RWPE2 (cell line): ENCODE measurements at places on chromosomes 7 and 10.

GRCh38 chr10:12500381-12501303 is 151.3 kb downstream of the CAMK1D start:
- DNase-seq: no peak
- no peak overlapping the region for H3K4me3 ChIP-seq
- no peaks in the 10 kb centered on the region for H3K27me3 ChIP-seq
- H3K27ac ChIP-seq: no peak overlapping the region

DNA sequence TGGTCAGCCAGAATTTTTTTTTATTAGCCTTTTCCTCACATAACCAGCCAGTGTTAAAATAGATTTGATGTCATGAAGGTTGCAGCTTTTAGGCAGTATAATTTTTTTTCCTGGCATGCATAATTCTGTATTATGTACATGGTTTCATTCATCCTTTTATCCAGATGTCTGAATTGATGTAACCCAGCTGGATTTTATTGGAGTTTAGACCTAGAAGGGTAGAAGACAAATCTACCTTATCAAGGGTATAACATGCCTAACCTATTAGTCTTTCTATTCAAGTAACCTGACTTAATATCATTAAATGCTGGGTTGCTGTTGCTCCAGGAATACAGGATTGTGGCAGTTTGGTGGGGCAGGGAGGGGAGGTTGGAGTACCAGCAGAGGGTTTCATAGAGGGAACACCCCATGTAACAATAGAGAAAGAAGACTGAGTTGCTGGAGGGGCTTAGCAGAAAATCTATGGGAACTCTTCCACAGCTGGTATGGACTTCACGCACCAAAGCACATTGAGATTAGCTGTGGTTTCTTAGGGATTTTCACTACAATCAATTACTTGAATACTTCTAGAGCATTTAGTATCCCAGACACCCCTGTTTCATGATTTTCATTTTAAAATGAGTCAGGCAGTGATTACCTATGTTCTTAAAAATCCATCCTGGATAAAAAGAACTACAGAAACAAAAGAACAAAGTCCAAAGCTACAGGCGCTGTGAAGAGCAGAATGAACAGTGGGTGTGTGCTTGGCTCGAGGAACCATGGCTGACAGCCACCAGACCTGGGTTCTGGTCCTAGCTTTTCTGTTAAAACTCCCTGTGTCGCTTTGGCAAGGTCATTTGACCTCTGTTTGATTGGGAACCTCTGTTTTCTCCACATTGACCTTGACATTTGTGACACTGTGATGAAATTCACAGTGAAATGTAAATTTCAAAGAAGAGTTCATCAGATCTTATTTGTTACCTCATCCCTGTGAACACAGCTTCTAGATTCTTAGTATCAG is 93.5 kb downstream of the CREM start:
- H3K36me3 ChIP-seq: no peaks in the 10 kb centered on the region
- DNase-seq: no peak
- no peak overlapping the region for H3K27ac ChIP-seq

DNA sequence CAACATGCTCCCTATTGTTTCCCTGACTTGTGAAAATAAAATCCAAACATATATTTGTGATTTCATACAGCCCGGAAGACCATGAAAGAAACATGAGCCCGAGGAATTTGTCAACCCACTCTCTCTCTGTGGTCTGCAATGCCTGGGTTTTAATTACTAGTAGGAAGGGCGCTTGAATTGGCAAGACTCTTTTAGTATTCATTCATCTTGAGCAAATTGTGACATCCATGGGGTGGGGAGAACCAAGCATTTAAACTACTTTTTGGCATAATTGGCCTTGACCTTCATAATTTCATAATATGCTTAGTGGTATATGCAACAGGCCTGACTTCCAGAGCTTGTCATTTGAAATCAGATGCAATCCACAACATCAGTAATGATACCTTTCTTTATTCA is 142.4 kb upstream of the BMPER start:
- no peaks in the 10 kb centered on the region for H3K36me3 ChIP-seq
- H3K4me1 ChIP-seq: no peaks in the 10 kb centered on the region

GRCh38 chr10:43228783-43229207 is 38.1 kb downstream of the RASGEF1A start:
- no peak overlapping the region for H3K27ac ChIP-seq
- H3K4me3 ChIP-seq: no peak overlapping the region
- DNase-seq: no peak
- H3K27me3 ChIP-seq: peaks cover 25% of the 10 kb centered on the region

DNA sequence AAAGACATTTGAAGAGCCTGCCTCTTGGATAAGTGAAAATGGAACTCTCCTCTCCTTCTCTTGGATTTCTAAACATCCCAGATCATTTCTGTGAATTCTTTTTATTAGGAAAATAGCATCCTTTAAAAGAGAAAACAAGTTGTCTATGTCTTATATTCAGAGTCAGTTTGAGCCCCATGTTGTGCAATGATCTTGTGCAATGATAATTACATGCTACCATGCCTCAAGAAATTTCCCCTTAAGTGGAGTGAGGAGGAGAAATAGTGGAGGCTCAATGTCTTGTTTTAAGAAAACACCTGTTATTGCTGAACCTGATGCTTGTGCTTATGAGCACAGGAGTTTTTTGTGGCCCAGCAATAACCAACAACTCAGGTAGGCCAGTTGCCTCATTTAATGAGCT is 103.6 kb downstream of the NPSR1 start:
- DNase-seq: no peak
- no peaks in the 10 kb centered on the region for H3K36me3 ChIP-seq
- no peak overlapping the region for H3K4me3 ChIP-seq
- H3K4me1 ChIP-seq: no peaks in the 10 kb centered on the region
- H3K27me3 ChIP-seq: no peaks in the 10 kb centered on the region

- H3K36me3 ChIP-seq: no peaks in the 10 kb centered on the region
- no peaks in the 10 kb centered on the region for H3K27me3 ChIP-seq
- DNase-seq: no peak
- H3K27ac ChIP-seq: no peak overlapping the region
Measured at GRCh38 chr7:2066251-2066919, 166.4 kb downstream of the MAD1L1 start.

- no peaks in the 10 kb centered on the region for H3K4me1 ChIP-seq
- H3K27ac ChIP-seq: no peak overlapping the region
- DNase-seq: no peak
- no peaks in the 10 kb centered on the region for H3K27me3 ChIP-seq
- H3K36me3 ChIP-seq: no peaks in the 10 kb centered on the region
Measured at GRCh38 chr7:87635921-87636320, 7.7 kb downstream of the RUNDC3B start.

GRCh38 chr10:71790749-71791440 is 17.6 kb upstream of the VSIR start:
- no peak for DNase-seq
- H3K36me3 ChIP-seq: no peaks in the 10 kb centered on the region
- no peaks in the 10 kb centered on the region for H3K27me3 ChIP-seq
- H3K4me1 ChIP-seq: no peaks in the 10 kb centered on the region

DNA sequence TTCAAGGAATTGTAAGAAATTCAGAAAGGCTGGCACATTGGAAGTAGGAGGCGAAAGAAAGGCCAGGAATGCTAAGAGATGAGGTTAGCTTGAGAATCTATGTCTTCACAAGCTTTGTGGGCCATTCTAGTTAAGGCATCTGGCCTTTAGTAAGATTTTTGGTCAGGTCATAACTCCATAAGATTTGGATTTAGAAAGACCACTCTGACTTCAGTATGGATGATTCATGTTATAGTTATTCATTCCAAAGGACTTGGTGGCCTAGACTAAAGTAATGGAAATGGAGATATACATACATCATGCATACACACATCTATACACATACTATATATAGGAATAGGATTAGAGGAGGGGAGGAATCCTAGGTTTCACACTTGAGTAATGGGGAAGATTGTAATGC is 77.5 kb downstream of the SEPTIN7 start:
- H3K27me3 ChIP-seq: no peaks in the 10 kb centered on the region
- DNase-seq: no peak
- H3K36me3 ChIP-seq: peaks cover 59% of the 10 kb centered on the region

- H3K4me1 ChIP-seq: no peaks in the 10 kb centered on the region
- no peak overlapping the region for H3K27ac ChIP-seq
- DNase-seq: no peak
Measured at GRCh38 chr10:42519079-42519478, 119.3 kb downstream of the ZNF33B start.

GRCh38 chr10:88608052-88608732 is 21.6 kb downstream of the LIPJ start:
- no peak for DNase-seq
- no peaks in the 10 kb centered on the region for H3K27me3 ChIP-seq
- H3K27ac ChIP-seq: no peak overlapping the region
- no peaks in the 10 kb centered on the region for H3K4me1 ChIP-seq
- no peak overlapping the region for H3K4me3 ChIP-seq
- no peaks in the 10 kb centered on the region for H3K36me3 ChIP-seq

- no peaks in the 10 kb centered on the region for H3K27me3 ChIP-seq
- no peak overlapping the region for H3K4me3 ChIP-seq
- no peaks in the 10 kb centered on the region for H3K4me1 ChIP-seq
- no peaks in the 10 kb centered on the region for H3K36me3 ChIP-seq
- H3K27ac ChIP-seq: no peak overlapping the region
Measured at GRCh38 chr7:87028636-87029035, 30.8 kb downstream of the ELAPOR2 start.

DNA sequence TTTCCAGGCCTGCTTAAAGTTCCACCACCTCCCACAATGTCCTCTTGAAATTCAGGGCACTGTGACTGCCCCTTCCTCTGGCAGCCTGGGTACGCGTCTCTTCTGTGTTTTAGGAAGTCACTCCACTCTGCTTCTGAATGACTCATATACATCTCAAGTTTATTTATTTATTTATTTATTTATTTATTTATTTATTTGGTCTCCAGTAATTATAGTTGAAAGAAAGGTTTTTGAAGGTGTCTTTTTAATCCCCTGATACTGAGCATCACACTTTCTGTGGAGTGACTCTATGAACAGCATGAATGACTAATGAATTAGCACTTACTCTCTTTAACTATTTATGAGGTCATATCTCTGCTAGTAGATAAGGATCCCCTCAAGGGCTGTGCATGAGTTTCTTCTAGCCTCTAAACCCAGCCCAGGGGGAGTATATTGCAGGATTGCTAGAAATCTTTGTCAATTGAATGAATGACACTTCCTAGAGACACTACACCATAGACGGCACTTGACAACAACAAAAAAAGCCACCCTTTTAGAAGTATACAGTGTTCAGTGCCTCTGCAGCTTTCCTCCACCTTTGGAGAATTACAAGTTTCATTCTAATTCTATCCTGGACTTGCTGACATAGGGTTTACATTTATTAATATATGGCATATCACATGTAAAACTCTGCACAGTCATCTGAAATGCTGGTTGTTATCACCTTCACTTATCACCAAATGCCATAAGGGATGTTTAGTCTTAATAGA is 2.1 kb downstream of the MACC1 start:
- DNase-seq: no peak
- no peaks in the 10 kb centered on the region for H3K27me3 ChIP-seq
- H3K27ac ChIP-seq: no peak overlapping the region
- no peaks in the 10 kb centered on the region for H3K36me3 ChIP-seq
- peaks cover 36% of the 10 kb centered on the region for H3K4me1 ChIP-seq
- no peak overlapping the region for H3K4me3 ChIP-seq

DNA sequence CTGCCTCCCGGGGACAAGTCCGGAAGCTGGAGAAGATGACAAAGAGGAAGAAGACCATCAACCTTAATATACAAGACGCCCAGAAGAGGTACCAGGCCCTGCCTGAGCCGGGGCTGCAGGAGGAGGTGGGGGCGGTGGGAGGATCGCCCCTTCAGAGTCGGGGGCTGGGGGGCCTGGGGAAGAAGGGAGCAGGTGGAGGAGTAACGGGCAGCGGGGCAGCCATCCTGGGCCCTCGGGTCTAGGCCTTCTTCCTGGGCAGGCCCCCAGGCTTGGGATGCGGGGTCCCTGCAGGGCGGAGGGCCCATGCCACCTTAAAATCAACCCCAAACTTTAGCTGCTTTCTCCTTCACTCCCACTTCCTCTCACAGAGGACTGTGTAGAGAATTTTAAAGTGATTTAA is 523 bp downstream of the ANKRD30A start:
- H3K4me3 ChIP-seq: no peak overlapping the region
- H3K4me1 ChIP-seq: no peaks in the 10 kb centered on the region
- H3K27ac ChIP-seq: no peak overlapping the region
- H3K36me3 ChIP-seq: no peaks in the 10 kb centered on the region

DNA sequence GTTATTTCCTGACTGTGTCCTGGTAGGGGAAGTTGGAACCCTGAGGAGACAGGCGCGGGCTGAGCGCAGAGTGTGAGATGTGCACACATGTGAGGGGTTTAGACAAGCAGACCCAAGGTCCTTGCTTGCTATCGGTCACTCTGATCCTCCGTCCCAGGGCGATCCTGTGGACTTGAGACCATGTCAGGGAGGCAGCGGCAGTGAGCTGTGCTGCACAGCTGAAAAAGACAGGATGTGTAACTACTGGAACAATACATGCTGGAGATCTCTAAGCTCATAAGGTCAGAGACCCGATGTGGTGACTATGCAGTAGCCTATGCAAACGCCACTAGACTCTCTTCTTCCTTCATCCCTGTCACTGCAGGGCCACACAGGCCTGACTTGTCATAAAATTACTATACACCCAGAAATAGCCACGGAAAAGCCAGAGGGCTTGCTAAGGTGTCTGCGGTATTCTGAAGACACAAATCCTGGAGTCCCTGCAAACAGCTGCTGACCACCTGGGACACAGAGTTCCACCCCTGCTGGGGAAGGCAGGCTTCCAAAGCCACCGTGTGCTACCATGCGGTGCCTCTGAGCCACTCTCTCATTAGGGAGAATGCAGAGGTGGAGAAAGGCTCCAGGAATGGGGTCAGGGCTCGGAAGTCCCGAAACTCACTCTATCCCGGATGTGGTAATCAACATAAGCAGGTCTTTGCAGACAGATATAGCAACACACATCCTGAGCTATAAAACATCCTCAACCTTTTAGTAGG is 91.1 kb upstream of the DDC start:
- H3K27me3 ChIP-seq: no peaks in the 10 kb centered on the region
- H3K4me3 ChIP-seq: no peak overlapping the region
- peaks cover 3% of the 10 kb centered on the region for H3K4me1 ChIP-seq
- H3K27ac ChIP-seq: no peak overlapping the region
- no peaks in the 10 kb centered on the region for H3K36me3 ChIP-seq

GRCh38 chr7:11607686-11608085 is 224.3 kb downstream of the THSD7A start:
- no peaks in the 10 kb centered on the region for H3K4me1 ChIP-seq
- no peak for DNase-seq
- no peak overlapping the region for H3K27ac ChIP-seq
- no peaks in the 10 kb centered on the region for H3K36me3 ChIP-seq
- H3K27me3 ChIP-seq: no peaks in the 10 kb centered on the region

GRCh38 chr10:10078446-10078845 is 939.2 kb upstream of the CELF2 start:
- no peaks in the 10 kb centered on the region for H3K4me1 ChIP-seq
- H3K36me3 ChIP-seq: no peaks in the 10 kb centered on the region
- H3K27me3 ChIP-seq: no peaks in the 10 kb centered on the region
- DNase-seq: no peak
- H3K27ac ChIP-seq: no peak overlapping the region

DNA sequence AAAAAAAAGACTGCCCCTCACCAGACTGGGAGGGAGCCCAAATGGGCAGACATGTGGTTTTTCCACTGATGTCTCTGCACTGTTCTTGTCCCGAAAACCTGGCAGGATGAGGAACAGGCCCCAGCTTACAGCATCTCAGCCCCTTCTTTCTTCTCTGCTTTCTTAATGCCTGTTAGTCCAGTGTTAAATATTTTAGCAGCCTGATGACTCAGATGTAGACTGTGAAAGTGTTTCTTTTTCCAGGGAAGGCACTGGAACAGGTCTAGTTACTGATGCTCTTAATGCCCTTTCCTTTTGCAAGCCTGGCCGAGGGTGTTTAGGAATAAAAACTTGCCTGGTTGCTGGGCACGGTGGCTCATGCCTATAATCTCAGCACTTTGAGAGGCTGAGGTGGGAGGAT is 107.7 kb downstream of the TACC2 start:
- no peak for DNase-seq
- H3K27ac ChIP-seq: no peak overlapping the region
- no peak overlapping the region for H3K4me3 ChIP-seq
- H3K4me1 ChIP-seq: peaks cover under 1% of the 10 kb centered on the region
- no peaks in the 10 kb centered on the region for H3K36me3 ChIP-seq
- H3K27me3 ChIP-seq: no peaks in the 10 kb centered on the region
